SK-N-SH treated with all-trans-retinoic acid at 6 μM for 48 hours (cell line): ENCODE measurements at places on chromosomes 11 and 22.
A peak's percentile ranks its signal among the peaks of the same experiment; 100 is the strongest.

GRCh38 chr22:47665151-47665550, 902.7 kb downstream of the TBC1D22A start:
- no peak for ATAC-seq

GRCh38 chr11:118092907-118093571, 6.3 kb upstream of the SMIM35 start:
- no peak for ATAC-seq

DNA sequence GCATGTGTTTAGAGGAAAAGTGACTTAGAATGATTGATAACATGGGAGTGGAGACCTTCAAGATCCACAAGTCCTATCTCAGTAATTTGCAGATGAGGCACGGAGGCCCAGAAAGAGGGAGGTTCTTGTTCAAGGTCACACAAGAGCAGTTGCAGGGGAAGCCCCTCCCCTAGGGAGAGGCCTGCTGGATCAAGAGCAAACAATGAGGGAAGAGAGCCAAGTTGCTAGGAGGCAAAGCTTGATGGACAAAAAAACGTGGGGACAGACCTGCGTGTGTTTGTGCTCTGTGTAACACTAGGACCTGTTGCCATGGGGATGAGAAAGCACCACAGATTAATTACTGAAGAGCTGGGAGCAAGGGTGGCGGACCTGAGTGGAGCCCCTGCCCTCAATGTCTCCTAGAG, 6.4 kb upstream of the MFRP start:
- no peak; the same call in 1 of the 3 replicates for ATAC-seq

DNA sequence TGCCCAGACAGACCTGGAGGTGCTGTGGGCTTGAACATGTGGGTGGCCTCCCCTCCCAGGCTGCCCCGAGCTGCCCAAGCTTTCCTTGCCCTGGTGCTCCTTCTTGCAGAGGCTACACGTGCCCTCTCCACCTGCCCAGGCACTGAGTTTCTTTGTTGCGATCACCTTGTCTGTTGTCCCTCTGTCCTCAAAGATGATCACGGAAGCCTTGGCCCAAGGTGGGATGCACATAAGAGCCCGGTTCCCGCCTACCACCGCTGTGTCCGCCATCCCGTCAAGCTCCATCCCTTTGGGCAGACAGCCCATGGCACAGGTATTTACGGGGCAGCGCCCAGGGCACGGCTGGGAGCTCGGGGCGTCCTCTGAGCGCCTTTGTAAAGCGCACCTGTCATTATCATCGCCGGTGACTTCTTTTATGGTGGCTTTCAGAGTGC, 67.5 kb downstream of the MED15 start:
- ATAC-seq: no peak

GRCh38 chr11:20762980-20763379, 93.6 kb downstream of the NELL1 start:
- no peak for ATAC-seq

- peak; percentile 94 for ATAC-seq
These were observed 32.4 kb downstream of the NF2 start for GRCh38 chr22:29635734-29636357.

- ATAC-seq: no peak; the same call in 1 of the 3 replicates
These were observed 2.9 kb downstream of the PGR start for GRCh38 chr11:101126551-101127196.
